ENCODE measurements at places on chromosomes 5 and 9.
A peak's percentile ranks its signal among the peaks of the same experiment; 100 is the strongest.

- no peak for DNase-seq
These were observed 305.1 kb downstream of the PSAT1 start for GRCh38 chr9:78601957-78602565.

DNA sequence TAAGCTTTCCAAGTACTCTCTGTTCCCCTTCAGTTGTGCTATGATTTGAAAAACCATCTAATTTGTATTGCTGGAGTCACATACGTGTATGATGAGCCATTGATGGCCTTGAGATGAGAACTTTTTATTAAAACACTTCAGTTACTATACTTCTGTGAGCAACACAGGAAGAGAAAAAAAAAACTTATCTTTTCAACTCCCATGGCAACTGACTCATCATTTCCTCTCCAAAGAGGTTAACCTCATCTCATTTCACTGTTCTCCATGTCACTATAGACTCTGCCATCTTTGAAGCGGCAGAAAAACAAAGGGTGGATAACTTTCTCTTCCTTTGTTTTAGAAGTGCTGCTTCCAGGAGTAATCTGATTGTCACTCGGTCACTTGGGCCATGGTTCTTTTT, 104.3 kb upstream of the PCSK1 start:
- DNase-seq: no peak

- DNase-seq: no peak
These were observed 25.6 kb downstream of the BTF3 start for GRCh38 chr5:73523861-73524260.

GRCh38 chr5:56574778-56575177, 240.6 kb upstream of the MAP3K1 start:
- DNase-seq: no peak

GRCh38 chr9:83508067-83508466, 30.1 kb downstream of the FRMD3 start:
- no peak for DNase-seq

DNA sequence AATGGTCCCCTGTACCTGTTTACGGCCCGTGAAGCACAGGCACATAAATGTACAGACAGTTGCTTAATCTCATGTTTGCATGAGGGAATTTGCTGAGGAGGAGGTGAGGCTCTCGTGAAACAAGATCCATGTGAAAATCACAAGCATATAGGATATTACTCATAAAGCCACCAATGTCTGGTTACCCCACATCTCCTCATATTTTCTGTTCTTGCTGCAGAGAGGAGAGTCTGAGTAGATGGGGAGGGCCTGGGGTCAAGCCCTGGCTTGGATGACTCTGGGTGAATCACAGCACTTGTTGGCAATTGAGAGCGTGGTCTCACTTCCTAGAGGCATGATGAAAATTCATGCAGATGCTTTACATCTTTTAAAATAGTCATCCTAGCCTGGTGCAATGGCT, 975 bp downstream of the AGXT2 start:
- DNase-seq: no peak

GRCh38 chr9:128654481-128654880, 2.2 kb downstream of the DYNC2I2 start:
- DNase-seq: no peak

- DNase-seq: no peak
These were observed 106.5 kb downstream of the THBS4 start for GRCh38 chr5:80141681-80142080.

GRCh38 chr5:122312591-122313406, 762 bp downstream of the SNCAIP start:
- peak; percentile 23 for DNase-seq

GRCh38 chr5:149773291-149774095, 43.4 kb downstream of the PPARGC1B start:
- no peak for DNase-seq

GRCh38 chr9:93480262-93480661, 26.9 kb upstream of the FAM120AOS start:
- DNase-seq: no peak

DNA sequence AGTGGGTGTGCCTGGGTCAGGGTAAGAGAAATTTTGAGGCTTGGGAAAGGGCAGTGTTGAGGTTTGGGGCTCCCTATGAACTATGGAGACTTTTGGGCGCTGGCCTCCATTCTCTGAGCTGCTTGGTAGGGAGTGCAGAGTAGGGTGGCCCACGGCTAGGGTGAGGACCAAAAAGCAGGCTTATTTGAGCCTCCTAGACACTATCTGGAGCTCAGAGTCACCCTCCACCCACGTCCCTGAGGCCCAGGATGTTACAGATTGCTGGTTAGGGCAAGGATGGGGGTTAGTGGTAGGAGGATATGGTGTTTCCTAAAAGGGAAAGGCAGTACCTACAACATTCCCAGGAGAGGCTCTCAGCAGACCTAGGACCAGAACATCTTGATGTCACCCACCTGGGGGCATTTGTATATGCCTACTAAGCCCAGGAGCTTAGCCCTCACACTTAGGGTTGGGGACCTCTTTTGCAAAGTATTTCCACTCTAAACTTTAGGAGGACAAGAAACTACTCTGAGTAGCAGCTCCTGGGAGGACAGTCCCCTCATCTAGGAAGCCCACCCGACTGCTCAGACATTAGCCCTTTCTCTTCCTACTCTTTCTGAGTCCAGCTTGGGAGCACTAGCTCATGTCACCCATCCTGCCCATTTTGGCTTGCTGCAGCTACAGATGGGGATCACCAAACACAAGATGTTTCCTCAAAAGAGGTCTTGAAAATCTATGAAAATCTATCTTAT, 2.3 kb downstream of the SHROOM1 start:
- no peak for DNase-seq

- DNase-seq: no peak
These were observed 4.5 kb downstream of the DAP start for GRCh38 chr5:10756549-10756948.

DNA sequence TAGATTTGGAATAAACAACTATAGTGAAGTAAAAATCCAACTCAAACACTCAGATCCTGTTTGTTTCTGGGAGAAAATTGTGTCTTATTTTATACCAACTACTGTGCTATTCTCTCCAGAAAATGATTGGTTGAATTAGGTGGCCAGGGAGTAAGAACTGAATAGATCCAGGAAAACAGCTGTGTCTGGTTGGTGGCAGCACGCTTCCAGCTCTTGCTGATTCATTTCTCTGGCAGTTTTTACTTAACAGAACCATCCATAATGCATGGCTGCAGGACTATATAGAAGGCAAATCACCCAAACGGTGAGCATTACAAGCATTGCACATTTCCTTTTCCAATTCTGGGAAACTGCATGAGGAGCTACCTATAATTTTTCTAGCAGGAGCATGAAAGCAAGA, 29.5 kb downstream of the DMAC1 start:
- no peak for DNase-seq

DNA sequence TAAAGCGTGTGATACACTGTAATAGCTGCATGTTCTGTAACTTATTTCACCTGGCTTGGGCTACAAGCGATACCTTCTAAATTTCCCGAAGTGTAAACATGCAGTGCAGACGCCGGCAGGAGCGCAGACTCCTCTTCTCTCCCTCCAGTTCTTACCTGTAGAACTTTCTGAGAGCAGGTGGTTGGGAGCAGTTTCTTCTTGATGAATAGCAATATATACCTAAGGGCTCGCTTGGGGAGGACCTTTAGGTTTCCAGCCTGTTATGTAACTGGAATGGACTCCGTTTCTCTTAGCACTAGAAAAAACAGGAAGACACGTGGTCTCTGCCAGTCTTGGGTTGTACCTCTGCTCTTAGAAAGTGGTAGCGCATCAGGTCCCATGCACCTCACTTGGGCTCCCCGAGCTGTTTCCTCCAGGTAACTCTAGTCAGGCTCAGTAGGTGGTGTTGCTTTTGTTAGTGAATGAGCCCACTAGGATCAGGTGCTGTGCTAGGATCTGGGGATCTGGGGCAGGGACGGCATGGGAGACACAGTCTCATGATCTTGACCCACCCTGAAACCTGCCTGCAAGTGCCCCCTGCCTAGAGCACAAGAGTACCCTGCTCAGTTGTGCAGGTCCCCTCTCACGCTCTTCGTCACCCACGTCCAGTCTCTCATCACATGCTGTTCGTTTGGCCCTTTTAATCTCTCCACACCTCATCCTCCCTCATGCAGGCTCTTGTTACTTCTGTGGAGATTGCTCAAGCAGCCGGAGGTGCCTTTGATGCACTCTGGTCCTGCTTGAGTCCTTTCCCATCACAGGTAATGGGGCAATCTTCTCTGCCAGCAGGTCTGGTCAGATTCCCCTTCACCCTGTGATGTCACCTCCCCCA, 2.8 kb downstream of the TENT4A start:
- no peak for DNase-seq

- DNase-seq: no peak
These were observed 17.9 kb downstream of the SLC36A3 start for GRCh38 chr5:151285683-151286082.

All from HuH-7.5 (cell line).